ENCODE measurements at places on chromosomes 4 and X.

DNA sequence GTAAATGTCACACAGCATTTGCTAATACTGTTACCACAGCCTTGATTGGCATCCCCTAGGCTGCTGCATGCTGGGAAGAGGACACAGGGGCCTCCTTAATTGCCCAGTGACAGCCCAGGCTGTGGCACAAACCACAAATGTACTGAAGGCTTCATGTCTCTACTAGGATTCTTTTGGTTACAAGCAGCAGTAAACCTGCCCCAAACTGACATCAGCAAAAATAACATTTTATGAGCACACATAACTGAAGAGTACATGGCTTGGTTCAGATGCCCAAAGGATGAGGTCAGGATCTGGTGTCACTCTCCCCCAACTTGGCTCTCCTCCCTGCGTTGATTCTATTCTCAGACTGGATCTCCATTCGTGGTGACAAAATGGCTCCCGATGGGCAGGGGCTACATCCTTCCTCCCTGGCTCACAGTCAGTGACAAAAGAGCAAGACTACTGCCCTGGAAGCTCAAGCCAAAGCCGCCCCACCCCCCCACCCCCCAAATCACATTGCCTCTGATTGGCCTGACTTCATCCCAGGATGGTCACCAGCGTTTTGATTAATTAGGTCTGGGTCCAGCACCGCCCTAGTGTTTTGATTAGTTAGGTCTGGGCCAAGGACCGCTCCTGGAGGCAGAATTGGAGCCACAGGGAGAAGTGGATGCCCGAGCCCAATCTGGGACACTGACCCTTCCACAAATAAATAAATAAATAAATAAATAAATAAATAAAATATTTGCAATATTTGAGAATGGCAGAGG lies 180.5 kb upstream of the RBPJ start:
- DNase-seq, result no peak

GRCh38 chrX:148854306-148854705 lies 353.9 kb downstream of the AFF2 start:
- no peak for DNase-seq

DNA sequence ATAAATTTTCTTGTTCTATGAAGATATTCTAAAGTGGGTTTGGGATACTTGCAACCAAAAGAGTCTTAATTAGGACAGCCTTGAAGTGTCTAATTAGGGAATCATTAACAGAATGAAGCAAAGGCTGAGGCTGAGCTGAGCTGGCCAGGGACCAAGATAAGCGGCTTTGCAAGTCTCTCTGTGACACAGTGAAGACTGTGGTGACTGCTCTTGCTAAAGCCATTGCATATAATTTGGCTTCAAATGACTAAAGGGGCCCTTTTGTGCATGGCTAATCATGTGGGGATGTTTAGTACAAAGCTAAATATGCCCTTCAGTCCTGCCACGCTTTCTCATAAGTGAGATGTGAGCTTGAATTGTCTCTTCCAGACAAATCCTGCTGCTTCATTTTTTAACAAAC lies 31.2 kb upstream of the GYPA start:
- no peak for DNase-seq

DNA sequence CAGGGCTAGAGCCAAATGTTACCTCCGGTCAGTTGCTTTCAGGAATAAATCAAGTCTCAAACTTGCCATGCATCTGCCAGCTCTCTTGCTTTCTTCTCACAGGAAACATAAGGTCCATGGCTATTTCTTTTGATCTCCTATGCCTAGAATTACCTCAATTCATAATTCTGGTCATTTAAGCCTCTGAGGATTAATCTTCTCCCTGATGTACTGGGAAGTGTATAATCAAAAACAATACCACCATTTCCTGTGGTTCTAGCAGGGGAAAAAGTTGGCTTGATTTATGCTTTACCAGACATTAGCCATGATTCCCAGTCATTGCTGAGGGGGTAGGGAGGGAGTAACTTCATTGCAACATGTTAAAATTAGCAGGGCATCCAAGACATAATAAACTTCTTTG lies 268.7 kb upstream of the EMCN start:
- DNase-seq, result no peak

DNA sequence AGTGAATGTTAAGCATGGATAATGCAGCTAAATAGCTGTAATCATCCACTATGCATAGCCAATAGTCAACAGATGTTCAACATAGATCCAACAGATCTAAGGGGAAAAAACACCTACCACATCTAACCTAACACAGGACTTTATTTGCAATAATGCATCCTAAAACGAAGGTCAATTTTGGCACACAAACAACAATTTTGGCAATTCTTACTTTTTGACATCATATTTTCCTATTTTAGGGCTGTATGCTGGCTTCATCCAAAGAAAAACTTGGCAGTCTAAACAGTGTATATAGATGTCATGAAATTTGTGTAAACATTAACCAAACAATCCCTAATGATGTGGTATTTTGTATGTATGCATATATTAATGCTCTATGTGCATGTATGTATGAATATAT lies 33.2 kb downstream of the UNC5C start:
- DNase-seq, result no peak

- DNase-seq, result no peak
Observed at GRCh38 chr4:80053140-80053910, 19.7 kb downstream of the ANTXR2 start.

DNA sequence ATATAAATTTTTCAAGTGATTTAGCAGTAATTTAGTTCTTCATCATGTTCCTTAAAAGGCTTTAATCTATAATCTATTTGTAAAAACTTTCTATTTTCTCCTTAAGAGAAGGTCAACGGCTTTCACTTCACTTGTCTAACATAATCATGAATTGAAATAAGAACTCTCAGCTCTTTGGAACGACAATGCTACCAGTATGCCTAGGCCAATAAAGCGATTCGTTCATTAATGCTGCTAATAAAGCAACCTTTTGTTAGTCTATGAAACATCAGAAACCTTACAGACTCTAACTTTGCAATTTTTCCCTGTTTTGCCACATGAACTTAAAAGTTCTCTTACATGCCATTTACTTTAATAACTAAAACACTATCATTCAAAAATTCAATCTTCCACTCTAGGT lies 47.6 kb downstream of the FBXW7 start:
- no peak for DNase-seq

DNA sequence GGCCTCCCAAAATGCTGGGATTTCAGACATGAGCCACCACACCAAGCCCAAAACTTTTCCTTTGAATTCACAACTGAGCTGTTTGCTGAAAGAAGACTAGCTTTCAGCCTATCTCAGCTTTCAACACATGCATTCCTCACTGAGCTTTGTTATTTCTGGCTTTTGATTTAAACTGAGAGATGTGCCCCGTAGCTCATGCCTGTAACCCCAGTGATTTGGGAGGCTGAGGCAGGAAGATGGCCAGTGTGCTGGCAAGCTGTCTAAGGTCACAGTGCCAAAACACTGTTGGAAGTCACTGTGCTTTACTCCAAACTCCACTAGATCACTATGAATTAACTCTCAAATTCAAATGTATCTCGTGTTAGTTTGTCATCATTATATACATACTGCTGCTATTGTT lies 779.5 kb downstream of the TRIML1 start:
- no peak for DNase-seq

DNA sequence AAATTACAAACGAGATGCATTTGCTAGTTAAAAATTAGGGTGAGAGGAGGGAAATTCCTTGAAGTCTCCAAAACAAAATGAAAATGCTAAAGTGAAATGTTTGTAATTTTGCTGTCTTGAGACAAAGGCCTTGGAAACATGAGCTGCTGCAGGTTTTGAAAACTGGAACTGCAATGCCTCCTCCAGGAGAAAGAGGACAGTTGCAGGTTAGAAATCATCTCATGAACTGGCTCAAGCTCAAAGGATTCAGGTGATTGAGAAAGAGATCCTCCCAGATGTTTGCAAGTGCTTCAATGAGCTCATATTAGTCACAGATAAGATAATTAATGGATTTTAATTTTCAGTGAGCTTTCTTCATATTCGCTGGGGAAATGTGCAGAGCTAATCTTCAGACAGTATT lies 32.4 kb downstream of the SMPX start:
- no peak for DNase-seq

GRCh38 chrX:149871940-149872339 lies 9.0 kb upstream of the MAGEA8 start:
- DNase-seq, result no peak

DNA sequence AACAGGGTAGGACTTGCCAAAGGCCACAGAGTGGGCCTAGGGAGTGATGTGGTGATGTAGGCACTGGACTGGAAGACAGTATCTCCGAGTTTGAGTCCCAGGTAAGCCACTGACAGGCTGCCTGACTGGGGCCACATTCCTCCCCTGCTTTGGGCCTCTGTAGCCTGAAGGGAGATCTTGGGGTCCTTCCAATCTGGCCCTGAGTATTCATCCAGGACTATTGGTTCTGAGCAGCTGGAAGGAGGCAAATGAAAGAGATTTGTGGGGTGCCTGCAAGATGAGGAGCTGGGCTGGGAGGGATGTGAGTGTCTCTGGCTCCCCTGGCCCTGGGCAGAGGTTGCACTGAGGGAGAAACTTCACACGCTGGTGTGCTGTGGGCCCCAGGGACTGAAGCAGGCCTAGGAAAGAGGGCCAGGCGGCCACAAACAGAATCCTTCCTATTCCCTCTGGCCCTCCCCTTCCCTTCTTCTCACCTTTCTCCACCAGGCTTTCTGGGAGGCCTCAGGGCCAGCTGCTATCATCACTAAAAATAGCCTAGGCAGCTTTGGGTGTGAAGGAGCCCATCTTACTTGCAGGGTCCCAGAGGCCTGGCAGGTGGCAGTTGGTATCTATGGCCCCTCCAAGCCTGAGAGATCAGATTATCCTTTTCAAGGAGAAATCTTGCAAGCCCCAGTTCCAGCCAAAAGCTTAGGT lies 70.1 kb downstream of the PJA1 start:
- DNase-seq, result no peak

GRCh38 chr4:62199291-62199810 lies 999.2 kb downstream of the ADGRL3 start:
- DNase-seq, result no peak

DNA sequence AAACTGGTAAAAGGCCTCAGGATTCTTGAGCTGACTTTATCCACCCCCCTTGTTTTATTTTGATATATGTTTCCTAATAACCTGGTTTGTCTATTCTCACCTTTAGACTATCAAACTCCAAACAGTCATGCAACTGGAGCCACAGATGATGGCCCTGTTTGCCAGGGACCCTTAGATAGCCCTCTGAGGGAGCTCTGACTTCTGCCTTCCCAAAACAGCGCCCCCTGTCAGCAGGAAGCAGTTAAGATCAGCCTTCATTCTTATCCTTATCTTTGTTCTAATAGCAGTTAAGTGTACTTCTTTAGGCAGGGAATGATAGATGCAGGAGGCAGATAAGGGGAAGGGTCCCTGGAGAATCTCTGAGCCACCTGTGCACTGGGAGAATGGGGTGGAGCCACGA lies 27.5 kb upstream of the CXCL13 start:
- DNase-seq, result no peak

DNA sequence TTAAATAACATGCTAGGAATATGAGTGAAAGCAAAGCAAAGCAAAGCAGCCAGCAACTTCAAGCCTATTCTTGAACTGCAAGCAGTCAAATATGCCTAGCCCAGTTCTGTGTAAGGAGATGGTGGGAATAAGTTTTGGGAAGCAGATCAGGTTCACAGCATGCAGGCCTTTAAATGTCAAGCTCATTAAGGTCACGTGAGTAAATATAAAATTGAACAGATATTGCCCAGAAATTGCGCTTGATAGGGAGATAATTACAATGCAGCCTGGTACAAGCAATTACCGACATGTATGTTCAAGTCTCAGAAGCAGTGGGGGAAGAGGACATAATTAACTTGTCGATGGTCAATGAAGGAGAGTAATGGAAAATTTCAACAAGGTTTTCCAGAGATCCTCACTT lies 6.0 kb downstream of the GNPDA2 start:
- no peak for DNase-seq

- no peak for DNase-seq
Observed at GRCh38 chr4:54541426-54542118, 116.2 kb upstream of the KIT start.

GRCh38 chr4:64738240-64738639 lies 329.0 kb upstream of the TECRL start:
- DNase-seq, result no peak

GRCh38 chrX:107601326-107601725 lies 27.0 kb upstream of the PRPS1 start:
- DNase-seq, result no peak

GRCh38 chr4:177128306-177128705 lies 181.4 kb upstream of the NEIL3 start:
- DNase-seq, result no peak

DNA sequence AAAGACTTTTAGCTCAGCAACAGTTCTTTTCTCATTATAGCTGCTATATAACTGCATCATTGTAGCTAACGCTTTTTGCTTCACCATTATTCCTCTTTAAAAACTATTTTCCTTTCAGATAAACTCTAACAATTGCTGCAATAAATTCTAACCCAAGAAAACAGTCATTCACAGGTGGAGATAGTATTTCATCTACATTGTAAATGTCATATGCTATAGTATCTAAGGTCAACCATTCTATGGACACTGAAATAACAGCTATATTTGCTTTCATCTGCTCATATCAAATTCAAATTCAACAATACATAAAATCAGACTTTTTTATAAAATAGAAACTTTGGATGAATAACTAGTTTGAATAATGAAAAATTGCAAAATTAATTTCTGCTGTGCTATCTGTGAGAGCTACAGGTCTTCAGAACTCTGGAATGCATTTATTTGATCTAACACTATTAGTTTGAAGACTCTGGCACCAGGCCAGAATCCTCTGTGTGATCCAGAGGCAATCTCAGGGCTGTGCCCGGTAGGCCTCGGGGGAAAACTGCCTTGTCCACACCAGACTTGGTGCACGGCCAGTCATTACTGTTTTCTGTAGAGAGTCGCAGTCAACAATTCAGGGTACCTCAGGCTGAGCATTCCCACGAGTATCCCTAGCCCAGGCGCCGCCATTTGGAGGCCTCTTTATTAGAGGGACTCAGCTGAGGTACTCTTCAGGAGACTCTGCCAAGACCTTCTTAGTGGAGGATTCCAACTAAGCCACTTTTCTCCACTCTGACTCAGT lies 332.4 kb downstream of the SLC7A11 start:
- DNase-seq, result no peak

- no peak for DNase-seq
Observed at GRCh38 chrX:112645774-112646173, 34.0 kb downstream of the LHFPL1 start.

GRCh38 chr4:52265781-52266525 lies 214.8 kb downstream of the SPATA18 start:
- DNase-seq, result peak; percentile 56

GRCh38 chr4:7387925-7388324 lies 46.8 kb downstream of the PSAPL1 start:
- DNase-seq, result no peak

- no peak for DNase-seq
Observed at GRCh38 chrX:56726605-56727004, 2.4 kb upstream of the NBDY start.

DNA sequence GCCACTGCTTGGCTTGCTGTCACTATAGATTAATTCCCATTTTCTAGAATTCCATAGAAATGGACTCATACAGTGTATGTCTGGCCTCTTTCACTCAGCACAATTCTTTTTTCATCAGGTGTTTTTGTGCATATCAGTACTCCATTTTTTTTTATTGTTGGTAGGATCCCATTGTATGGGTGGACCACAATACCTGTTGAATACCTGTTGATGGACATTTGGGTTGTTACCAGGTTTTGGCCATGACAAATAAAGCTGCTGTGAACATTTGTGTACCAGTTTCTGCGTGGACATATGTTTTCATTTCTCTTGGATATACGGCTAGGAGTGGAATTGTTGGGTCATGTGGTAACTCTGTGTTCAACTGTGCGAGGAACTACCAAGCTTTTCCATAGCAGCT lies 14.9 kb downstream of the ZFP92 start:
- DNase-seq, result no peak
